ENCODE measurements at places on chromosomes 11 and 22.

GRCh38 chr11:73262851-73263495 is 9.2 kb upstream of the P2RY6 start:
- DNase-seq, result peak; percentile 3

GRCh38 chr22:40002935-40003715 is 8.4 kb downstream of the FAM83F start:
- DNase-seq, result no peak

DNA sequence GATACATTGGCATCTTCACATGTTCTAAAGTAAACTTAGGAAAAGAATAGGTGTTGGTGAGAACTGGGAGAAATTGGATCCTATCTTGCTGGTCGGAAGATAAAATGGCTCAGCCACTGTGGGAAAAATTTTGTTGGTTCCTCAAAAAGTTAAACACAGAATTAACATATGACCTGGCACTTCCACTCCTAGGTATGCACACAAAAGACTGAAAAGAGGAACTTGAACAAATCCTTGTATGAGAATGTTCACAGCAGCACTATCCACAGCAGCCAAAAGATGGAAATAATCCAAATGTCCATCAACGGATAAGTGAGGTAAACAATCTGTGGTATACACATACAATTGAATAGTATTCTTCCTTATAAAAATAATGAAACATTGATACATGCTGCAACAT is 4.8 kb upstream of the TPH1 start:
- DNase-seq, result no peak

DNA sequence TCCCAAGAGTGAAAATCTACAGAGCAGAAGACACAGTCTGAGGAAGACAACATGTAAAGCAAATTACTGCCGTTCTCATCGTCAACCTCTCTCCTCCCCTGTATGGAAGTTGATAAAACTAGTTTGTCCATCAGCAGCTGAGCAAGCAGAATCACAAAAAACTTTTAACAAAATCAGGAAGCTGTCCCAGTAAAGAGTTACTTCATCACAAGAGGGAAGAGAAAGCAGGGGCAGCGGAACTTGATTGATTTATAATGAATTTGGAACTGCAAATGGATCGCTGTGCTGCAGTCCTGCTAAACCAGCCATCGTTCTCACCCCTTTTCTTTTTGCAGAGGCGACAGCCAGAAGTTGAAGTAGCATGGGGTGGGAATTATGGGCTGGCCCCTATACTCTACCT is 13.7 kb upstream of the UCP3 start:
- no peak for DNase-seq

DNA sequence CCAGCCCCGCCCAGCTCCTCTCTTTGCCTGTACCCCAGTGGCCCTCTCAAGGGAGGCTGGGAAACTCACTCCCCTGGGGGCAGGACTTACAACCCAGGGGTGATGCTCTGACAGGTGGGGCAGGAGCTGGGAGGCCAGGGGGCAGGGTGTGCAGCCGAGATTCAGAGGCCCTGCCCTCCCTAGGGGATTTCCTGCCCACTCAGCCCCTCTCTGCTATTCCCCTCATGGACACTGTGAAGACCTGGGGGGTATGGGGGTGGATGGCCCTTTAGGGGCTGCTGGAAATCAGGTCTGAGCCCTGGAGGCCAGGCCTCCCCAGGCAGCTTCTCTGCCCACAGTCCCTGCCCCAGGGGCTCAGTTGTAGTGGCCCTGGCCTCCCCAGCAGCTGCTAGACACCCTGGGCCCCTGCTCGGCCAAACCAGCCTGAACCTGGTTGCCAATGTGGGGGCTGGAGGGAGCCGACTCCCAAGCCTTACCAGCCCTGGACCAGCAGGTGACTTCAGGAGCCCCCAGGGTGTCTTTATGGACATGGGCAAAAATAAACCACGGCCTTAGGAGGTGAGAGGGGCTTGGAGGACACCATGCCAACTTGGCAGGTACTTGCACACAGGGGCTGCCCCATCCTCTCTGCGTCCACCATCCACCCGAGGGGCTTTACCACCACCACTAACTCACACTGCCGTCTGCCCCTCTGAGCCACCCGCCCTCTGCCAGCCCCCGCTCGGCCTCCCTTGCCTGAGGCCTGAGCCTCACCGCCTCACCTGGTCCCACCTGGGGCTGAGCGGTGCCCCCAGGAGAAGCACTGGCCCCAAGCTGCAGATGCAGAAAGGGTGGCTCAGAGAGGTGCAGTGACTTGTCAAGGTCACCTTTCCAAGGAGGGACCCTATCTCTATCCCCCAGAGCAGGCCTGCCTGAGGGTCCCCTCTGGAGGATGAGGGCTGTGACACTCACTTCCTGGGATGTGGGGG is 2.8 kb upstream of the PHLDA2 start:
- DNase-seq, result no peak

Measured in stimulated activated naive CD8-positive, alpha-beta T cell treated with anti-CD3 and anti-CD28 coated beads, Interleukin-15, amount 100 ng/mL, for 72 hours (primary cell).